ENCODE measurements at places on chromosomes 16 and 17.

DNA sequence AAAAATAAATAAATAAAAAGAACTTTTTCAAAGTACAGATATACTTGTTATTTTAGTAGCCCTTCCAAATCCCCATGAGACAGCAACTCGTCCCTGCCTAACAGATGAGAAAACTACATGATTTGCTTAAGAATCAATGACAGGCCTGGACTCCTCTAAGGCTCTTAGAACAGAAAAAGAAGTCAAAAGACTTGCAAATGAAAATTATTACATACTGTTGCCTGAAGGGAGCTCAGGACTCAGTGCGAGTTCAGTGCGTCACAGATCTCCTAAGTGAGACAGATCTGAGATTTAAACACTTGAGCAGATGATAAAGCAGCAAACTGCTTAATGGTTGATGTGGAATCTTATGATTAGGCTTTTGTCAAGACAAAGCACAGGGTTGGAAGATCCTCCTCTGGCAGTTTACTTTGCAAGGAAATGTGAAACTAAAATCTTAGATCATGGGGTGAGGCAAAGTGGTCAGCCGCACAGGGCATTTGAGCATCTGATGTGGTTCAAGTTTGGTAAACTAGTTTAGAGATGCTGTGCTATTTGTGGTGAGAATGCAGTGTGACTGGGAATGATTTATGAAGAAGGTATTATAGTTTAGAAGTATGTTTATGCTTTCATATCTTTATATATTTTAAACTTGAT, 138.1 kb downstream of the TRIM37 start:
- no peak for DNase-seq

DNA sequence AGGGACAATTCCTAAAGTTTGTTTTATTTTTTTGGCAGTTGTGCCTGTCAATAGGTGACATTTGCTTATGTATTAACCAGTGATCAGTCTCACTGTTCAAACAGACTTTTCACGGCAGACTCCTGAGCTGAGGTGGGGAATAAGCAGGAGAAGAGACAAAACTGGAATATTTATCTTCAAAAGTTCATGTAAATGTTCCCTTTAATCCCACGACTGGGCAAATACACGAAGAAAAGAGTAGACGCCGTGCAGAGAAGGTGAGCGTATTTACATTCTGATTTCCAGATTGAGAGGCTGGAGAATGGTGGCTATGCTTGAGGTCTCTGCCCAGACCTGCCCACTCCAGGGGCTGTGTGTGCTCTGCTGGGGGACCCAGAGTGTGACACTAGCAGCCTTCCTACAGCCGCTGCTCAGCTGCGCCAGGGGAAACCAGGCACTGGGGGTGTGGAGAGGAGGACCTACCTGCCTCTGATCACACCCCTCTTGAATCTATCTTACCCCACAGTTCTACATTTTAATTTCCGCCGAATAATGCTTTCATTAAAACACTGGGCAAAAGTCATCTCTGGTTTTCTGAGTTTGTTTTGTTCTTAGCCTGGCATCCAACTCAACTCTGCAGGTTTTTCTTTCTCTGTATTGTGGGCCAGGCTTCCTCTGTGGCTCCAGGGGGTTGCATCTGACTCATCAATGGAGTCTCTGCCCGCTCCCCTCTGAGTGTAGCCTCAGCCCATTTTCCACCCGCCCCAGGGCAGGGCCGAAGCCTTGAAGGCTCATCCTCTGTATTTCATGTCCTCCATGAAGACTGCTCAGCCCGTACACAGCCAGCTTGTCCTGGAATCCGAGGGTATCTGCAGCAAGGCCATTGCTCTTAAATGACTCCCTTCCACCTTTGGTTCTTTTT, 237.1 kb downstream of the NTN1 start:
- DNase-seq, result no peak

GRCh38 chr16:27678955-27679354, 129.0 kb downstream of the KATNIP start:
- no peak for DNase-seq

DNA sequence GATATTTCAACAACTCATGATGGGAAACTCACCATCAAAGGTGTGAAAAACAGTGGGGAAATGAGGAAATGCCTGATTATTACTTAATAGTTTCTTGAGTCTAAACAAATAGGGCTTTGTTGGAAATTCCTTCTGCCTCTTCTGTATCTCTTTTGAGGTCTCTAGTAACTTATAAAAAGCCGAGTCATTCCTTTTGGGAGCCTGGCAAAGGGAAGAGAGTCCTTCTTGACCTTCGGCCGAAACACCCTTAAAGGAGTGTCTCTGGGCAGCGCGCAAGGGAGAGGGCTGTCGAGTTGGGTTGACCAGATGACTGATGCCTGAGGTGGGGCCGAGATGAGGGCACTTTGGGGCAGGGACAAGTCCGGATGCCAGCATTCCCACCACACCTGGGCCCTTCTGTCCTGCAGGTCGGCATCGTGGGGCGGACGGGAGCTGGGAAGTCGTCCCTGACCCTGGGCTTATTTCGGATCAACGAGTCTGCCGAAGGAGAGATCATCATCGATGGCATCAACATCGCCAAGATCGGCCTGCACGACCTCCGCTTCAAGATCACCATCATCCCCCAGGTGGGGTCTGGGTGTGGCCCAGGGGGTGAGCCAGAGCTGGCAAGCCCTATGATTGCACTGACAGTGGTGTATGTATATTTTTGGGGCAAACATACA, 89.2 kb downstream of the ABCC6 start:
- no peak for DNase-seq

DNA sequence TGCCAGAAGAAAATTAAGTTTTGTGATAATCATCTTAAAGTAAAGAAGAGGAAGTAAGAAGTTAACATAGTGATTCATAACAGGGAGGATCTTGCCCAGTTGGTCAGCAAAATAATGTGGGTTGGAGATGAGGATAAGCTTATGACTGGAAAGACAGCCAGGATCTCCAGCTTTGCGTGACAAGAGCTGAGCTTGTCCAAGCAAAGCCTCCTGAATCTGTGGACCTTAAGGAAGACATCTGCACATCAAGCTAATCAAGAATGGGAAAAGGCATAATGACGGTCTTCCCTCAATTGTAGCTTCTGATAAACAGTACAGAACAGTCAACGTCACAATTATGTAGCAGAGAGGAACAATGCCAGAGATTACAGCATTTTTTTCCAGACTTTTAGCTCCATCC, 744.7 kb upstream of the GOT2 start:
- no peak for DNase-seq

- DNase-seq, result no peak
These were observed 4.7 kb downstream of the SLC5A11 start for GRCh38 chr16:24850289-24850938.

DNA sequence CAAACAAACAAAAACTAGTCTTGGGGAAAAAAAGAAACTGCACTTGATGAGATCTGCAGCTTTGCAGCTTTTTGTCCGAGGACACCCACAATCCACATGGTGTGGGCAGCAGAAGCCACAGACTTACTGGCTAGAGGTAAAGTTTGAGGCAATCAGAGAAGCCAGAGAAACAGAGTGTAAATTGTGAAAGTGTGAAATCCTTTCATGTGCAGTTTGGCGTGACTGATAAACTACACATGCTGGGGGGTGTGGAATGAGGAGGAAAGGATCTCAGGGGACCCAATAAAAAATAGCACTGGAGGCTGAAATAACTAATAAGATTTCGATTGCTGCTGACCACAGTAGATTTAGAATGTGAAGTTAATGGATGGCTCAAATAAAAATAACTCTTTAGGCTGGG, 42.4 kb upstream of the HOXB13 start:
- DNase-seq, result no peak

GRCh38 chr16:87051526-87052320, 265.5 kb downstream of the C16orf95 start:
- DNase-seq, result no peak

- no peak for DNase-seq
These were observed 122.9 kb upstream of the ELAC2 start for GRCh38 chr17:13140750-13141149.

DNA sequence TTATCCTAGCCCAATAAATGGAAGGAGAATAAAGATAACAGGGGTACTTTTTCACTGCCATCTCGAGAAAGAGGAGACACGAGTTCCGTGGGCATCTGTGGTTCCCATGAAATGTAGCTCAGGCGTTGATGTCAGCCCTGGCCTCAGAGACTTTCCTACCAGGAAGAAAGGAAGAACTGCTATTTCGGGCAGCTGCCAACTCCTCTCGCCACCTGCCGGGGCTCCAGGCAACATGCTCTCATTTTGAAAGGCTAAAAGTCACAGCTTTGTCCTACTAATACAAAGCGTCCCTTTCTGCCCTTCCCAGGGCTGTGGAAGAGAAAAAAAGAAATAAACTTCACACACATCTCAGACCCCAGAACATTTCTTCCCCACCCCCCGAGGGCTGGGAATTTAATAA, 65.8 kb downstream of the DHRS7C start:
- no peak for DNase-seq

DNA sequence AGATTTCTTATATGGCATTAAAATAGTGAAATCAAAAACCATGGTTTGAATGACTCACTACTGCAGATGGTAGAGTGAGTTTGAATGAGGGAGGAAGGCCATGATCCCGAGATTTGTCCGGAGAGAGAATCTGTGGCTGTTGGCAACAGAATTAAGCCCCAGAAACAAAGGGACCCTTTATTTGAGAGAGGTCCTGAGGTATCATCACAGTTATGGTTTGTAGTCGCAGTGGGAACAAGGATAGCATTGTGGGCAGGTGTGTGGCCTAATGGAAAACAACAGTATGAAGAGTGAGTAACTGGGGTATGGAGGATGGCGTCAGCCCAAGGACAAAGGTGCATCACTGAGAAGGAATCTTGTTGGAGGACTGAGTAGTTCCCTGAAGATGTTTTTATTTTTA, 8.5 kb upstream of the ZFP3 start:
- DNase-seq, result no peak

DNA sequence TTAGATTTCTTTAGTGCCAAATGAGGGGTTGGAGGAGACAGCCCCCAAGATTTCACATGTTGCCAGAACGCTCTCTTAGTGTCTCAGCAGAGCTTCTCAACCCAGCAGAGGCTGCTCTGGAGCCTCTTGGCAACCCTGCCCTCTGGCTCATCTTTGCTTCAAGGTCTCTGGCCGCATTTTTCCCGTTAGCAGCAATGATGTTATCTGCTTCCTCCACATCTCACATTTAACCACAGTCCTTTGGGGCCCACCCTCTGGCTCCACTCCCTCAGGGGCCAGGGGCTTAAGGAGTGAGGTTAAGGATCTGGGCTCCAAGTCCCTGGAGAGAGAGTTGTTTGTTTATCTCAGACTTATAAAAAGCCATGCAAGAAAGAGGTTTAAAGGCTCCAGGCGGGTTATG, 3.3 kb upstream of the XYLT1 start:
- no peak for DNase-seq

- DNase-seq, result no peak
These were observed at the start of gene CRYM for GRCh38 chr16:21277927-21278706. CRYM (minus strand) TSS chr16:21278290; CDS start chr16:21278251, 39 bp downstream.

GRCh38 chr16:75614066-75614897, 8.8 kb downstream of the ADAT1 start:
- DNase-seq, result no peak

- no peak for DNase-seq
These were observed 105.4 kb downstream of the FTO start for GRCh38 chr16:53809088-53809932.

DNA sequence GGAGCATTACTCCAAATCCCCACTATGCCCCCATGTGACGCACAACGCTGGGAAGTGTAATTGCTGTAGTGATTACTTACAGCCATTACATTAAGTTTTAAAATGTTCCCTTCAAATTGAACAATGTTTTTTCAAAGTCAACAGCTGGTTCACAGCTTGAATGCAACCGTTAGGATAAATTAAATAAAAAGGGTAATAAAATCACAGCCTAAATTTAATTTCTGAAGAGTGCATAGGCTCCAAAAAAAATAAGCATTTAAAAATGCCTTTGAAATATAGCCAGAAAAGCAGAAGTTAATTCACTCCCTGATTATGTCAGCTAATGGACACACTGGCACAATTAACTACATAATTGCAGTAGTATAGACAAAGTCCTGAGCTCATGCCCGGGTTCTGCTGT, 50.5 kb upstream of the KDM8 start:
- no peak for DNase-seq

- DNase-seq, result no peak
These were observed 2.8 kb downstream of the USP22 start for GRCh38 chr17:21039839-21040575.

GRCh38 chr16:30139583-30140481, 16.8 kb upstream of the MAPK3 start:
- no peak for DNase-seq

- DNase-seq, result no peak
These were observed 581.5 kb upstream of the RBFOX1 start for GRCh38 chr16:6751191-6751590.

DNA sequence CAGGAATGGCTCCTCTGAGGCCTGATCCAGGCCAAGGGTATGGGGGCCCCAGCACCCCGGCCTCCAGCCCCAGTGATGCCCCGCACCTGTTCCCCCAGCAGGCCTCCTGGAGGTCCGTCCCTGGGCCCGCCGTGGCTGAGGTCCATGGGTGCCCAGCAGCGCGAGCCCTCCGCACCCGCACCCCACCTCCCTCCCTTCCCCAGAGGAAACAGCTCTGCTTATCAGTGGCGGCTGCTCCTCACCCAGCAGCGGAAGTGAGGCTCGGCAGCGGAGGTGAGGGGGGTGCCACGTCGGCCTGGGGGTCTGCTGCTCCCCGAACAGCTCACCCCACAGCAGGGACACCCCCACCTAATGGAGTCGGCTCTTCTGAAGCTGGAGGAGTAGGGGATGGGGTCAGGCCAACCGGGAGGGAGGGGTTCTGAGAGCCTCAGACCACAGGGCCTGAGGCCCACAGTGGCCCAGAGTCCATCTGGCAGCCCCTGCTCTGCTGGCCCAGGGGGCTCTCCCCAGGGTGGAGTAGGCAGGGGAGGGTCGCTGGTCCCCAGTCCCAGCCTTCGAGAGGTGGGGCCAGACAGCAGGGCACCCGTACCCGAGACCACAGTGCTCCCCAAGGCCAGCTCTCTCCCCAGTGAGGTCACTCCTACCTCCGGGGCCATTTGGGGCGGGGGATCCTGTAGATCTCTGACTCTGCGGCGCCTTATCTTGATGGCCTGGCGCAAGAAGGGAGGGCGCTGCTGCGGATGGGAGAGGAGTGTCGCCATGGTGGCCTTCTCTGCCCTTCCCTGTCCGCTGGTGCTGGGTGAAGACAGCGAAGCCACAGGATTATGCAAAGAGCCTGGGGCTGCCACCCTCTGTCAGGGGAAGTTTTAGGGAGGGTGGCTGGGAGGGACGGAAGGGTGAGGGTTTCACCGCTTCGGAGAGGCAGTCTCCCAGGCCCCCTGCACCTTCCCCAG, at the start of gene UNC13D:
TSS of gene UNC13D (minus strand) at position 828 of the 953 bp plus-strand sequence. CDS start at position 761, 67 bp downstream.
- no peak for DNase-seq

All from GM18507 (cell line).